IMR-90 (cell line): ENCODE measurements at places on chromosomes 1 and 21. TPM values are rescaled to one million over a fixed set of nuclear protein-coding genes. Genes with fewer than 3 reads are reported as not detected.

ZNF648 gene
- total RNA-seq: not detected in 2 replicates

APOBEC4 gene
- not detected in 2 replicates for total RNA-seq

MAST2 gene
- total RNA-seq: 12.5 and 14.2 TPM in 2 replicates

AMPD1 gene
- total RNA-seq: not detected in 2 replicates

SYDE2 gene
- 10.0 and 11.7 TPM in 2 replicates for total RNA-seq

UBE2U gene
- not detected in 2 replicates for total RNA-seq

CYYR1 gene
- total RNA-seq: not detected in 2 replicates

PATJ gene
- total RNA-seq: 3.4 and 5.3 TPM in 2 replicates

ASTN1 gene
- total RNA-seq: under 0.01 TPM in 1 of 2 replicates, not detected in the other

FCRL4 gene
- total RNA-seq: not detected in 2 replicates

OXCT2 gene
- total RNA-seq: 0.18 and 0.28 TPM in 2 replicates

PPCS gene
- total RNA-seq: 8.2 and 13.6 TPM in 2 replicates

NPHS2 gene
- not detected in 2 replicates for total RNA-seq

FAM76A gene
- total RNA-seq: 8.6 and 10.0 TPM in 2 replicates

AMY1C gene
- not detected in 2 replicates for total RNA-seq

CCDC27 gene
- not detected in 2 replicates for total RNA-seq

SPATA46 gene
- not detected in 2 replicates for total RNA-seq
